ENCODE measurements at places on chromosomes 6 and 20. TPM values are rescaled to one million over a fixed set of nuclear protein-coding genes. Genes with fewer than 3 reads are reported as not detected.

The ECT2L gene
- total RNA-seq: not detected

The ZSWIM1 gene
- 9.0 TPM for total RNA-seq

The MYL9 gene
- 4.8 TPM for total RNA-seq

The SYCP2 gene
- 0.21 TPM for total RNA-seq

All from airway epithelial cell (primary cell).